ENCODE measurements at places on chromosomes 1 and 21. TPM values are rescaled to one million over a fixed set of nuclear protein-coding genes. Genes with fewer than 3 reads are reported as not detected.

The COA6 gene
- total RNA-seq: 90.3 TPM

The PLEKHN1 gene
- 5.8 TPM for total RNA-seq

The ATAD3C gene
- total RNA-seq: not detected

The PRDM15 gene
- total RNA-seq: 3.6 TPM

The ORC1 gene
- total RNA-seq: 17.9 TPM
